ENCODE measurements at places on chromosomes 7 and 10.

DNA sequence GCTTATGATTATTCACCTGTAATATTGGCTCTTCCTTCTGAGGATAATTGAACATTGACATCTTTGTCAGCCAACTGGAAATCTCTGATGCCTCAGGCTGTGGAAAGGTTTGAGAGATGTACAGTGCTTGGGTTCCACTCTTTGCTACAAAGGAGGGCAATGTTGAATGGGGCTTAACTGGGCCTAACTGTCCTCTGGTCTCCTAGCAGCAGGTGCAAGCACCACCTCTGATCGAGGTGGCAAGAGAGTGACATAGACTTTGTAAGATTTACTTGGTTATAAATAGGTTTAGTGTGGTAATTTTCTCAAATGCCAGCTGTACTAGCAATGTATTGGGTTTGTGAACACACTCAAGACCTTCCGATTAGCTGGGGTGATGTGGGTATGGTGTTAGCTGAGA is 21.1 kb downstream of the CYP2C8 start:
- no peak for DNase-seq

DNA sequence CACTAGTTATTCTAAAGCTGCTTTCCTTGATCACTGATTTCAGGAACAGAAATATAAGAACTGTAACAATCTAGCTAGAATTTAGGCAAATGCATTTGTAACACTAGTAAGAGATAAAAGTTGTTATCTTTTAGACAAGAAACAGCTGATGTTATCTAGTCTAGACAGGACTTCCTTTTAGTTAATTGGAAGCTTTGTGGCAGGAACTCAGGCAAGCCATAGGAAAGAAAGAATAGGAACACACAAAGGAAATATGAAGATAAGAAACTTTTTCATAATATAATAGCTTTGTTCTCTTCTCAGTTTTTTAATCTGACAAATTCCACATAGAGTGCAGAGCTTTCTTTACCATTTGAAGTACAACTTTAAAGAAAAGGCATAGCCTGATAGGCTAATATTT is 59.0 kb upstream of the AGR3 start:
- DNase-seq = no peak

- no peak for DNase-seq
Measured at GRCh38 chr7:112410092-112410491, 40.2 kb upstream of the IFRD1 start.

- no peak for DNase-seq
Measured at GRCh38 chr7:33922820-33923219, 17.5 kb downstream of the BMPER start.

GRCh38 chr7:46982928-46983327 is 599.0 kb downstream of the TNS3 start:
- DNase-seq = no peak

Measured in Caco-2 (cell line).